Pulmonary artery endothelial cell (primary cell): ENCODE measurements at places on chromosomes 7 and 10. TPM values are rescaled to one million over a fixed set of nuclear protein-coding genes. Genes with fewer than 3 reads are reported as not detected.
A peak's percentile ranks its signal among the peaks of the same experiment; 100 is the strongest.

- DNase-seq = no peak
Observed at GRCh38 chr10:34295142-34295548, 520.0 kb downstream of the PARD3 start.

- no peak for DNase-seq
Observed at GRCh38 chr10:121152935-121153334, 301.8 kb downstream of the WDR11 start.

DNA sequence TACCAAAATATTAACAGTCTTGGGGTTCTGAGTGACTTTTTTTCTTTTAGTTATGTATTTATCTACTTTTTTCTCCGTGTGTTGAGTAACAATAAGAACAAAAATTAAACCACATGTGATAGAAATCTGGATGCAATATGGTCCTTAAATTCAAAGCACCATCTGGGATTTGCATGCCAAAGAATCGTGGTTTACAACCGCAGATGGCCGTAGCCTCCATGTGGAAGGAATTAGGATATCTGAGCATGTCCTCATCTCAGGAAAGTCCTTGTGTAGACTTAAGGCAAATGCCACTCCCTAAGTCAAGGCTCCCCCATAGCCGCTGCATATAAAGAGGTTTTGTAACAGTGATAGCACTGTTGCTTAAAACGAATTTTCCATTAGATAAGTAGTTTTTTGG is 304.0 kb downstream of the ZEB1 start:
- DNase-seq = no peak

GRCh38 chr10:69647819-69648218 is 17.8 kb downstream of the FAM241B start:
- no peak for DNase-seq

RADIL gene
- 0.46 and 0.73 TPM in 2 replicates for total RNA-seq

DNA sequence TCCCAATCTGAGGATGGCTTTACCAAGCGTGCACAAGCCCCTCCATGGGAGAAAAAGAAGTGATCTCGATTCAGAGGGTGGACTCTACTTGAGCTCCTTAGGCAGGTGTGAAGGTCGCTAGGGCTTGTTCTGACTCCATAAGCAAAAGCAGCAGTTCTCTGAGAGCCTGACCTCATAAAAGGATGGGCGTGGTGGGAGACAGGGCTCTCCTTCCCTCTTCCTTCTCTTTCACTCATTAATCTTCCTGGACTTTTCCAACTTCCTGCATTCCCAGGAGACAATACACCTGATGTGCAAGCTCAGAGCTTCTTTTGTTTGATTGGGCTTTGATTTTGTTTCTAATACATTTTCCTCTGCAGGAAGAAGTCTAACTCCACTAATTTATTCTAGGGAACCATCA is 22.3 kb upstream of the TMEM72 start:
- no peak for DNase-seq

- no peak for DNase-seq
Observed at GRCh38 chr7:18457832-18458231, 37.7 kb upstream of the HDAC9 start.

ATRNL1 gene
- total RNA-seq = 0.07 and 0.53 TPM in 2 replicates

DNA sequence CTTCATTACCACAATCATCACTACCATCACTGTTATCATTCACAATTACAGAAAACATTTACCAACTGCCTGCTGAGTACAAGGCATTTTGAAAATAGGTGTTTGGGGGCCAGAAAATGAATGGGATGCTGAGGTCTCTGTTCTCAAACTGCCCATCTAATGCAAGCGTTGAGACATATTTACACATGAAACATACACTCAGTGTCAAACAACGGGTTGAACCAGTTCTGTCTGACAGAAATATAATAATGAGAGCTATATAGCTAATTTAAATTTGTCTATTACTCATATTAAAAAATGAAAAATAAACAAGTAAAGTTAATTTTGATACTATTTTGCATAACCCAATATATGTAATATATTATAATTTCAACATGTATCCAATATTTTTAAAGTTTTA is 303.1 kb downstream of the KCNMA1 start:
- DNase-seq = no peak

GJD4 gene
- not detected in 2 replicates for total RNA-seq

PRKG1 gene
- 1.3 TPM in 2 replicates for total RNA-seq

DNA sequence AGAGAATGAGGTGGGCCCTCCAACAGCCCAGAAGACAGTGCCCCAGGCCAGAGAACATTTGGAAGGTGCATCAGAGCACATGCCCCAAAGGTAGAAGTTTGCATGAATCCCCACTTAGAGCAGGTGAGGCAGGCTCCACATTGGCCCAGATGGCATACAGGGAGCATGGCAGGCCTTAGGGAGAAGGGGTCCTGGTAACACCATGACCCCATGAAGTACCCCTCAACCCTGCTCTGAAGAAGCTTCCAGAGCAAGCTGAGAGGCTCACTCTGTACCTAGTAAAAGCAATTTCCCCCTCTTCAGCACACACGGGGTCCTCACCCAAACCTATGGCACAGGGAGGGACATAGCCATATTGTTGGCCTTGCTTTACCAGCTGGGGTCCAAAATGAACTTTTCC is 162.6 kb downstream of the BUB3 start:
- no peak for DNase-seq

- no peak for DNase-seq
Observed at GRCh38 chr7:68409851-68410250, 1188.4 kb upstream of the AUTS2 start.

DNA sequence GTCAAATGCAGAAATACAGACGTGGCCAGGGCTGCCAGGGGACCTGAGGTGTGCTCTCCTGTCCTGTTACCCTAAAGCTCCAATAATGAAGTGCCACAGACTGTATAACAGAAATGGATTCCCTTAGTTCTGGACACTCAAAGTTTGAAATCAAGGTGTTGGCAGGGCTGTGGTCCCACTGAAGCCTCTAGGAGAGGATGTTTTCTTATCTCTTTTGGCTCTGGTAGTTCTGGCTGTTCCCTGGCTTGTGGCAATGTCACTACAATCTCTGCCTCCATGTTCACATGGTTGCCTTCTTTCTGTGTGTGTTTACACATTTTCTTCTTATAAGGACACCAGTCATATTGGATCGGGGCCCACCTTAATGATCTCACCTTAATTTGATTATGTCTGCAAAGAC is 15.3 kb upstream of the EEPD1 start:
- DNase-seq = no peak

FAM13C gene
- total RNA-seq = 0.07 and 0.11 TPM in 2 replicates

DNA sequence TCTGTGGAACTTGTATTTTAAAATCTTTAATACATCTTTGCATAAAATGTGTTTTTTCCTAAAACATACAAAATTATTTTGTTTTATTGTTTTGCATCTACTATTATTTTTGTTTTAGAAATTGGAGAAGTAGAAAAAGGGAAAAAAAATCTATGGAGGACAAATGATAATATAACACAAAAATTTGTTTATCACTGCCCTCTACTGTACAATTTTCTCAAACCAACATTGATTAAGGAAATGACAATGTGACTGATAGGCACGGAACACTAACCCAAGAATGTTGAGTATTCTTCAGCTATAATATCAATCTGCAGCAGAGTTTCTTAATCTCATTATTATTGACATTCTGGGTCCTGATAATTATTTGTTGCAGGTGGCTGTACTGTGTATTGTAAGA is 9.5 kb upstream of the ING3 start:
- no peak for DNase-seq

PLEKHS1 gene
- total RNA-seq = not detected in 2 replicates

GPR158 gene
- under 0.01 and 0.07 TPM in 2 replicates for total RNA-seq

GRCh38 chr10:42776681-42777080 is 5.9 kb upstream of the BMS1 start:
- no peak for DNase-seq

ESYT2 gene
- 61.3 and 67.3 TPM in 2 replicates for total RNA-seq

- no peak for DNase-seq
Observed at GRCh38 chr10:90062786-90063185, 361.4 kb downstream of the KIF20B start.

DNA sequence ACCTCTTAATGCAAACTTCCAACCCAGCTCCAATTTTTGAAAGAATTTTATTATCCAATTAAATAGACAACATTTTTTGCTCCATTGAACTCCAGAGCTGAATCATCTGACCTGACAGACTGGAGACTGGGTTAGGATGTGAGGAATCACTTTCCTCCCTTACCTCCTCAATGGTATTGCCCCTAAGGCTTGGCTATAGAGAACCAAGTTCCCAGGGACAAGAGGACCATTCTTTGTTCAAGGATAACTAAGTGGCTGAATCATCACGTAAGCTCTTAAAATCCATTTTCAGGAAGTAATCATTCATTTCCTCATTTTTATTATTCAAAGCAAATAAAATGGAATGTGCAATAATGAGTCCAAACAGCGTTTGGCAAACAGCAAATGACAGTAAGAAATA is 335.1 kb downstream of the GATA3 start:
- no peak for DNase-seq

- no peak for DNase-seq
Observed at GRCh38 chr7:152462995-152463708, 27.3 kb upstream of the KMT2C start.

DNA sequence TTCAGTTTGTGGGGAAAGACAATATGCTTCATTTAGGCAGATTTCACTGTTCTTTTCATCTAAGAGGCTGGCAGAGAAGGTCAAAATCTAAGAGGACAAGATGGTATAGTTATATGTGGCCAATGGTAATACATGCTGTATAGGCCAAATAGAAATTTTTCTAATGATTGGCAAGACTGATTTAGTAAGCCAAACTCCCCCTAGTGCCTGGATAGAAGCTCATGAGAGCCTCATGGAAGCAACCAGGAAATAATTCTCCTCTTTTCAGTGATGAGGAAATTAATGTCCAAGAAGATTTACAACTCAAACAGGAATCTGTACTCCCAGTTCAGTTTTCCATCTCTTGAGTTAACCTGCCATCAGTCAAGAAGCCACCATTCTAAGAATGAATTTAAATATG is 253.6 kb upstream of the PHF14 start:
- no peak for DNase-seq

BCCIP gene
- 49.2 and 74.0 TPM in 2 replicates for total RNA-seq

DNA sequence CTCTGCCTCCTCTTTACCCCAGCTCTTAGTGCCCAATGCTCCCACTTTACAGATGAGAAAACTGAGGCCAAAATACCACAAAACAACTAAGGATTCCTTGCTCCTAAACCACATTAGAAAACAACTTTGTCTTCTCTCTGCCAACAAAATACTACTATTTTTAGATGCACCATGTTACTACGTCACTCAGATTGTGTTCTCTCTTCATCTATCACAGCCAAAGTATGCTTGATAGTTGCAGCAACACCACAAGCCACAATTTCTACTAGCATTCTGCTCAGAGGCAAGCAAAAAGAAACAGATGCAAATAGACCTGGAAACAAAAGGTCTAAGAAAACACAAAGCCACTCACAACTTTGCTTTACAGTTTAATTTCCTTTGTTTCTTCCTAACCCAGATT is 3.3 kb upstream of the PDE1C start:
- DNase-seq = no peak

GRCh38 chr10:63504145-63504881 is 16.9 kb upstream of the REEP3 start:
- no peak for DNase-seq

NANOS1 gene
- 0.11 and 0.13 TPM in 2 replicates for total RNA-seq

PRSS1 gene
- total RNA-seq = not detected in 2 replicates

DNA sequence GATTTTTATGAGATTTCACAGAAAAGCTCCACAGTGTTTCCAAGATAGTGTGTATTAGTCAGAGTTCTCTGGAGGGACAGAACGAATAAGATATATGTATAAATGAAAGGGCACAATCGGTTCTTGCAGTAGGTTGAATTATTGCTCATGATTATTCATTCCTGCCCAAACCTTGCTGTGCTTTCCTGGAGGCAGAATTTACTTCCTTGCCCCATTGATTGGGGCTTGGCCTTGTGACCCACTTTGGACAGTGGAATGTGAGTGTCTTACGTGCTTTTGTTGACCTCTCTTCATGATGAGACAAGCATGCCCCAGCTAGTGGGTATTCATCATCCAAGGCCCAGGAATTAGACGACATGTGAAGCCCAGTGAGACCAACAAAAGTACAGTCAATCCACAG is 53.0 kb upstream of the ABCB5 start:
- no peak for DNase-seq

ASB10 gene
- total RNA-seq = not detected in 2 replicates

DNA sequence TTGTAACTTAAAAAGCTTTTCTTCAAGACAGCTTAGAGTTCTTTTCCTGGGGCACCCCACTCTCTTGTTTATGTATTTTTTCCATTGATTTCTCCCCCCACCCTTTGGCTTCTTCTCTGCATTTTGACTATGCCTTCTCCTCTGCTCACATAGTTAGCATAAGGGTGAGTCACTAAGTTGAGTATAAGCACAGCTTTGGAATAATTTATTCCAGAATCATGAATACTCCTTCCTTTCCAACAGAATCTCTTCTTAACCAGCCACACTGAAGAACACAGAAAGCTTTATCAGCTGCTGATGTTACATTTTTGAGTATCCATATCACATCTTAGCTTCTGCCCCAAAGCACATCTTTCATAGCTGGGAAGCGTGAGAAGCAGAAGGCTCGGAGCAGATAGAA is 449.5 kb upstream of the MKI67 start:
- no peak for DNase-seq

- no peak for DNase-seq
Observed at GRCh38 chr7:137647905-137648565, 198.7 kb downstream of the DGKI start.

DNA sequence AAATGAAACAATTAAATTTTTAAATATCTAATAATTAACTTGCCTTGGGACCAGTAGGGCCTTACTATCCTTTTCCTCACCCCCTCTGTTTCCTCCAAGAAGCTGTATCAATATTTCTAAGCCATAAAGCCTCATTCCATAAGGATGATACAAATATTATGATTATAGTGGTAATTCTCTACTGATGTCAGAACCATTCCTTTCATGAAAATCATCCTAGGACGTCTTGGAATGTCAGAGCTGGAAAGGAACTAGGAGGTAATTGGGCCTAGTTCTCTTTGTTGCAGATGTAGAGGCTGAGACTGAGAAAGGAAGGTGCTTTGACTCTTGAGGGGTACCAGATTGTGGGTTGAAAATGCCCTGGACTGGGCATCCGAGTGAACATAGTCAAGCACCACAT is 766.7 kb upstream of the GHITM start:
- DNase-seq = no peak

DNA sequence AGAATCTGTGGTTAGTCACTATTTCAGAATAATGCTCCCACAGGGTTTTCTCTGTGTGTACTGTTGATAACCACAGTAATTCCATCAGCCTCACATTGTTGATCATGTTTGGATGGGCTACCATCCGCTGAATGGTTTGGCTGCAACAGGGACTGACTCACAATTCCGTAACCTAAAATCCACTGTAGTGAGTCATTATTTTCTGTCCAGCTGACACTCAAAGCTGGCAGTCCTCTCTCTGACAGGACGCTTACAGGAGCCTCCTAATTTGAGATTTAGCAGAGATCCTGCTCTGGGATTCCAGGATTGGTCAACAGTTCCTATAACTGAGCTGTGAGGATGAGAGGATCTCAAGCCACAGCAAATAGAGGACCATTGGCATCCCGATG is 32.7 kb downstream of the VWA2 start:
- DNase-seq = peak; percentile 50

OR2A1 gene
- total RNA-seq = 0.07 TPM in 1 of 2 replicates, not detected in the other
